ENCODE measurements at places on chromosomes 2 and 18. TPM values are rescaled to one million over a fixed set of nuclear protein-coding genes. Genes with fewer than 3 reads are reported as not detected.

Gene CERKL
- total RNA-seq: 0.15 TPM

Gene GYPC
- not detected for total RNA-seq

Gene FBXO15
- total RNA-seq: 0.75 TPM

Gene GTF3C2
- total RNA-seq: 55.3 TPM

Gene DNER
- total RNA-seq: 12.2 TPM

Gene REG1B
- total RNA-seq: not detected

Gene DSC1
- not detected for total RNA-seq

Gene DPP10
- total RNA-seq: not detected

Gene IL36G
- not detected for total RNA-seq

Gene LYG1
- total RNA-seq: 1.5 TPM

Gene TYMS
- 169 TPM for total RNA-seq

Gene ZEB2
- total RNA-seq: 7.8 TPM

Gene METTL5
- 69.9 TPM for total RNA-seq

Gene DLX1
- 3.2 TPM for total RNA-seq

Gene TEKT4
- not detected for total RNA-seq

Gene SUCLG1
- 93.5 TPM for total RNA-seq

Gene MGAT4A
- total RNA-seq: 2.4 TPM

Gene HOXD13
- total RNA-seq: 0.27 TPM

Gene SPATA3
- total RNA-seq: not detected

Gene ME2
- total RNA-seq: 30.8 TPM

Gene UPP2
- total RNA-seq: not detected

Gene LBX2
- total RNA-seq: 3.0 TPM

Gene ARHGAP25
- total RNA-seq: 0.34 TPM

Gene CHRNA1
- not detected for total RNA-seq

Gene C2orf72
- total RNA-seq: 5.6 TPM

Gene ZNF514
- 6.2 TPM for total RNA-seq

Gene SERPINB13
- not detected for total RNA-seq

Gene TIMM21
- total RNA-seq: 51.3 TPM
